ENCODE measurements at places on chromosomes 13 and 19.

DNA sequence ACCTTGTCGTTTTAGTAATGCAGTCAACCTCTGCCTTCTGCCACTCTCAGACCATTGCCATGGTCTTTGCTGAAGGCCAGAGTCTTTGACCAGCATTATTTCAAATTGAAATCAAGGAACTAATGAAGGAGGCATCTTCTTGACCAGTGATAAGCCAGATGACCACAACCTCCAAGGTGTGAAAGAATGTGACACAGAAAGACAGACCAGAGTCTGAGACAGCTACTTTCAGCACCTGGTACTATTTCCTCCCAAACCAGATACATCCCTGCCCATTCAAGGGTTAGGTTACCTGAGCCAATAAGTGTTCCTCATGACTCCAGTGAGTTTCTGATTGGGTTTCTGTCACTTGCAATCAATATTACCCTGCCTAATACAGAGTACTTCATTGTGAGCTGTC is 20.3 kb upstream of the RNASEH2B start:
- no peak for DNase-seq

DNA sequence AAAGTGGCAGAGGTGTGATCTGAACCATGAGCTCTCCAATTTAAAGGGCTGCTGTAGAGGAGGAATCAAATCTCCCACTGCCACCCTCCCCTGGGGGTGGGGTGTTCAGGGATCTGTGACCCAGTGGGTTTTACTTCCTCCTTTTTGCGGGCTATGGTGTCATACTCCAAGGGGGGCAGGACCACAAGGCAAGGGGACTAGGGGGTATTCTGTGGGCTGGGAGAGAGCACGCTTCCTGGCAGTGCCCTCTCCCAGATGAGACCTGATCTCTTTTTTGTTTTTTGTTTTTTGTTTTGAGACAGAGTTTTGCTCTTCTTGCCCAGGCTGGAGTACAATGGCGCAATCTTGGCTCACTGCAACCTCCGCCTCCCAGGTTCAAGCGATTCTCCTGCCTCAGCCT is 10.3 kb downstream of the PLD3 start:
- no peak for DNase-seq

GRCh38 chr13:40590112-40590862 is 76.2 kb downstream of the FOXO1 start:
- no peak for DNase-seq

- no peak for DNase-seq
Observed at GRCh38 chr13:47237571-47237970, 340.7 kb upstream of the HTR2A start.

DNA sequence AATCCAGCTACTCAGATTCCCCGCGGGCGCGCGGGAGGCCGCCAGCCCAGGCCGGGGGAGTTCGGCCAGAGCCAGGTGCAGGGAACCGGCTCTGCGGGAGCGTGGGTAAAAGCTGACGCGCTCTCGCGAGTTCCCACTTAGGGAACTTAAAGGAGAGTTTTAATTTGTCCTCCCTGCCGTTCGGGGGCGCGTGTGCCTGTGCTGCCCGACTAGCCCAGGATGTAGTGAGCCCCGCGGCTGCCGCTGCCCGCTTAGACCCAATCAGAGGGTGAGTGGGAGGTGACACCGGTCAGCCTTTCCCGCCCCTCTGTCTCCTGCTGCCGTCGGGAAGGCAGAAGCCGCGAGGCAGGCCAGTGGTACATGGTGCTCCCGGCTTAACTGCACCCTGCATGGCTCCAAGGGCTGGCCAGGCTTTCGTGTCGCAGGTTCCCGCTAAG is 36.0 kb upstream of the NEK3 start:
- DNase-seq, result no peak

DNA sequence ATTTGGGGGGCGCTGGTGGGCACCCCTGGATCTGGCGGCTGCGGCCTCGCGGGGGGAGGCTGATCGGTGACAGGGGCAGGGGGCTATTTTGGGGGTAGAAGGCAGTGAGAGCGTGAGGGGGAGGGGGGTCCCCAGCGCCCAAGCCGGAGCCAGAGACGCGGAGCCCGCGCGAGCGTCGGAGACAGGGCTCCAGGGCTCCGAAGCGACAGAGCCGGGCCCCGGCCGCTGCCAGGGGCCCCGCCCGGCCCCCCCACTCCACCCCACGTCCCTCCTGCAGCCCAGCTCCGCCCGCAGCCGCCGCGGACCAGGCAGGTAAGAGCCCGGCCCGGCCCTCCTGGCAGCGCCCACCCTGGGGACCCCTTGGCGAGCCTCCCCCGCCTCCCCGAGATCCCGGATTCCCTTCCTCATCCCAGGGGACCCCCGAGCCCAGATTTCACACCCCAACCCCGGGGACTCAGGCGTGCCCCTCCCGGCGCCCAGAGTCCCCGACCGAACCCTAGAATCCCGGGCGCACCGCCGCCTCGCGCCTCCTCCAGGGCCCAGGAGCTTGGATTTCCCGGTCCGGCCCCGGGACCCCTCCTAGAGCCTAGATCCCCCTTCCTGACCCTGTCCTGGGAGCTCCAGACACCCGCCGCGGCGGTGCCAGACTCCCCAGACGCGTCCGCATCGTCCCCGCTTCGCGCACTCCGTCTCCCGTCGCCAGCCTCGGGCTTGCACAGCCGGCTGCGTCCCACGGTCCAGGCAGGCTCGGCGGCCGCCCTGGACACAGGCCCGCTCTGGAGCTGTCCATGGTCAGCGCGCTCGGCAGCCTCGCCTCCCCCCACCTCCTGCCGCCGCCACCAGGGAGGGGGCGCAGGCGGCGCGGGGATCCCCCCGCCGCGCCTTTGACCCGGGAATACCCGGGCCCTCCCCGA is at the start of gene PPFIA3:
Gene PPFIA3 (plus strand): TSS at position 134 of the 914 bp plus-strand sequence. CDS start 8,330 bp downstream, outside the sequence.
- DNase-seq, result no peak

DNA sequence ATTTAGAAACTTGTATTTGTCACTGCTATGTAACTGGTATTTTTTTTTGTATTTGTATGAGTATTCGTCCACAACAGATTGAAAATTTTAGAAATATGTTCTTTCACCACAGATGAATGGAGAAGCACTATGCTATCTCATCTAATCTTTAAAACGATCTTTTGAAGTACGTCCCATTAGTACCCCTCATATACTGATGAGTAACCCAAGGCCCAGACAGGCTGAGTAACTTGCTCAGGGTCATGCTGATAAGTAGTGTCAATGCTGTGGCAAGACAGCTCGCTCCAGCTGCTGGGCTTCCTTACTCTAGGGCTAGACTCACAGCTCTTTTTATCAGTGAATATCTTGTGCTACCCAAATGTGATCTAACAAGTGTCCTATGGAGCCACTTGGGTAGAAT is 154.2 kb downstream of the SUCLA2 start:
- no peak for DNase-seq

DNA sequence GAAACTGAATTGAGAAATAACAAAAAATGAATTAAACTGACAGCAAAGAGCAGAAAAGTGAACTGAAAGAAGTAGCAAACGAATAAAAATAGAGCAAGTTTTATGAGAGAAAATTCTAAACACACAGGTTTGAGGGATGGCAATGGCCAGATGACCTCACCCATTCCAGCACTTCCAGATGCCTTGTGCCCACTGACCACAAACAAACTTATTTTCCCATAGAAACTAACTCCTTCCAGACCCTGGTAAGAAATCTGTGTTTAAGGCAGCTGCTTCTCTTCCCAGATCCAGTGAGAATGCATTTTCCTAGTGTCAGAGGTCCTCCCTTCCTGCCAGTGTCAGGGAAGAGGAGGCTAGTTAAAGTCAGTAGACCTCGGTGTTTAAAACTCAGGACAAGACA is 51.7 kb downstream of the RXFP2 start:
- no peak for DNase-seq

- DNase-seq, result no peak
Observed at GRCh38 chr19:13839130-13839937, 37.6 kb upstream of the NANOS3 start.

DNA sequence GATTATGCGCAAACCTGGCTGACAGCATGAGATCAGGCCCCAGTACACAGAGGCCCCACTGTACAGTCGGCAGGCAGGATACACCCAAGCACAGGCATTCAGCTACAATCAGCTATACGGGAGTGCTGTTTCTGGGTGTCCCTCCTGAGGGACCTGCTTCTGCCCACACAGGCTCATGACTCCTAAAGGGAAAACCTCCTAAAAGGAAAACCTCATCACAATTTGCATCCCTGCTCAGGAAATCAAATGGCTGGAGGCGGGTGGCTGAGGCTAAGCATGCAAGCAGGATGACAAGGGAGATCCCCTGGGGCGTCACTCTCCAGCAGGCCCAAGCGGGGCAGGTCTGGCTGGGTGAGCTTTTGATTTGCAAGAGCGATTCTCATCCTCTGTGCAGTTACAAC is 99.8 kb downstream of the CRYL1 start:
- no peak for DNase-seq

GRCh38 chr19:12484011-12484370 is 625 bp downstream of the ZNF709 start:
- DNase-seq, result no peak

GRCh38 chr19:16544473-16545231 is 2.4 kb upstream of the CHERP start:
- no peak for DNase-seq

GRCh38 chr19:33469171-33470039 is 52.2 kb downstream of the PEPD start:
- DNase-seq, result no peak

DNA sequence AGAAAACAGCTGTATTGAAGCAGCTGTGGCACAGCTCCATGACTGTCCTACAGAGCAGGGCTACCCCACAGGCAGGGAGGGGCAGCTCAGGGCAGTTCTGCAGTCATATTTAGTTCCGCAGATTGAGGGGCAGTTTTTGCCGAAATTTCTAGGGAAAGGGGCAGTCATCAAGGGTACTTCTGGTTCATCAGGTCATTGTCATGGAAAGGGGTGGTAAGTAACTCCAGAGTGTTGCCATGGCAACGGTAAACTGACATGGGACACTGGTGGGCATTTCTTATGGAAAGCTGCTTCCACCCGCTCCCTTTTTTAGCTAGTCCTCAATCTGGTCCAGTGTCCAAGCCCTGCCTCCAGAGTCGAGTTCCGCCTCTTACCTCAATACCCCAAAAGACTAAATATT is 702.8 kb downstream of the LIG4 start:
- DNase-seq, result no peak

DNA sequence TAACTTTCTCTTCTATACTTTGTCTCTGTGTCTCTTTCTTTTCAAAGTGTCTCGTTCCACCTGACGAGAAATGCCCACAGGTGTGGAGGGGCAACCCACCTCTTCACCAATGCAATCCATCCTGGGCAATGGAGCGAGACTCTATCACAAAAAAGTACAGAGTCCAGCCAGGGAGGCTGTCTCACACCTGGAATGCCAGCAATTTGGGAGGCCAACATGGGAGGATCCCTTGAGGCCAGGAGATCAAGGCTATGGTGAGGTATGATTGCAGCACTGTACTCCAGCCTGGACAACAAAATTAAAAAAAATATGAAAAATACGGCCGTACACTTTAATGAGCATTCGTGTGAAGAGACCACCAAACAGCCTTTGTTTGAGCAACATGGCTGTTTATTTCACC is 2.8 kb upstream of the ZNF600 start:
- no peak for DNase-seq

Data from cortex of kidney (tissue), 1 donor.